ENCODE measurements at places on chromosomes 7 and 10.

GRCh38 chr7:140594131-140594691, 46.4 kb downstream of the DENND2A start:
- DNase-seq, result no peak

DNA sequence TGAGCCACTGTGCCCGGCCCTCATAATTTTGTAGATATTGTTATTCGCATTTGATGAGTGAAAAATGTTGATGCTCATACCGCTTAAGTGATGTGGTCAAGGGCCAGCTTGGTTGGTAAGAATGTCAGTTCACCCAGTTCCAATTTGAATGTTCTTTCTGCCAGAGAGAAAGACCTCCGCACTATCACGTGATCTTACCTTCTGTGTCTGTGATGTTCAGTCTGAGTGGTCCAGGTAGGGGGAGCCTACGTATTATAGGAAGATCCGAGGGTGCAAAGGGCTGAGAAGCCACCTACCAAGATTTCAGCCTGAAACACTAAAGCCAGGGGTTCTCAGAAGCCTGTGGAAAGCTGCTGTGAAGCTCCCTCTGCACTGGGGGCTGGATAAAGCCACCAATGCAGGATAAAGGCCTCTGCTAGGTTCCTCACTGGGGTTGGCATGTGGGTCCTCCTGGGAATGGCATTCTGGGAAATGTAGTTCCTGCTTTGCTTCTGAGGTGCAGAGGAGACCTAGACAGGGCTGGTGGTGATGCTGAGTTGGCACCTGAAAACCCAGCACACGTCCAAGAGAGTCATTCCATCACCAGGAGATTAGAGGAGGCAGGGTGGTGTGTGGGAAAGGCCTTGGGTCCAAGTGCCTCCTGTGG, 64.7 kb upstream of the AOAH start:
- DNase-seq, result no peak

- DNase-seq, result no peak
Measured at GRCh38 chr7:9945857-9946256, 1027.8 kb upstream of the PHF14 start.

GRCh38 chr7:105618016-105618296, 36.7 kb upstream of the EFCAB10 start:
- DNase-seq, result no peak

GRCh38 chr10:96820765-96821164, 11.3 kb upstream of the LCOR start:
- no peak for DNase-seq

GRCh38 chr7:84524714-84525694, 330.4 kb upstream of the SEMA3A start:
- DNase-seq, result no peak

GRCh38 chr10:7478727-7479457, 68.1 kb upstream of the SFMBT2 start:
- no peak for DNase-seq

DNA sequence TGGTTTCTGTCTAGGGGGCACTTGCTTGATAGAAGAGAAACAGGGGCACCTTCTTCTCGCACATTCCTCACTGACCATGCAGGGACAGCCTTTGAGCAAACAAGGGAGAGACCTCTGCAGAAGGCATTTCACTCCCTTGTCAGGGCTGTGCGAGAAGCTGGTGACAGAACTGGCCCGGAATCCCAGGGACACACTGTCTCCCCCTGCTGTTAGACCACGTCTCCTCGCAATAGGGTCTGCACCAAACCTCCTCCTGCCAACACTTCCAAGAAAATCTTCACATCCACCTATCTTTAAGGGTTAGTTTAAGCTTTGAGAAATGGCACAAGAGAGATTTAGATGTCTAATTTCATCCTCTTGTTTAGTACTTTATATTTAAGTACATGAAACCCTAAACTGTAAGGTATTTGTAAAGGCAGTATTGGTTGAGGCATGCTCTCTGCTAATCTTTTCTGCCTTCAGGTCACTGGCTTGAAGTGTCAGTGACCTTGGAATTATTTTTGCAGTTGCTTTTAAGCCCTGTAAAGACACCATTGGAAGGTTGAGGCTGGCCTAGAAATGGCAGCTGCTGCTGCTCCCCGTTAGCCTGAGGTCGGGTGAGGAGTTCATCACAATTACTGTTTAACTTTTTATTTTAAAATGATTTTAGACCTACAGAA, 37.0 kb downstream of the RBM20 start:
- DNase-seq, result peak; percentile 68

DNA sequence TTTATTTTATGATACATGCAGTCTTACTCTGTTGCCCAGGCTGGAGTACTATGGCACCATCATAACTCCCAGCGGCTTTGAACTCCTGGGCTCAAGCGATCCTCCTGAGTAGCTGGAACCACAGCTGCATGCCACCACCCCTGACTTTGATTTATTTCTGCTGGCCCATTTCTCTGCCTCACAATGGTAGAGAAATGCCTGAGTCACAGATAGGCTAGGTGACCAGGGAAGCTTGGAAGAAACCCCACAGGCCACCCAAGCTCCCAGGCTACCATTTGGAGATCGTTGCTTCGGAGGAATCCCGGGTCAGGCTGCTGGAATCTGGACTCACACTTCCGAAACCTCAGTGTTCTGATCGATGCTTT, 17.4 kb upstream of the BAIAP2L1 start:
- DNase-seq, result no peak

DNA sequence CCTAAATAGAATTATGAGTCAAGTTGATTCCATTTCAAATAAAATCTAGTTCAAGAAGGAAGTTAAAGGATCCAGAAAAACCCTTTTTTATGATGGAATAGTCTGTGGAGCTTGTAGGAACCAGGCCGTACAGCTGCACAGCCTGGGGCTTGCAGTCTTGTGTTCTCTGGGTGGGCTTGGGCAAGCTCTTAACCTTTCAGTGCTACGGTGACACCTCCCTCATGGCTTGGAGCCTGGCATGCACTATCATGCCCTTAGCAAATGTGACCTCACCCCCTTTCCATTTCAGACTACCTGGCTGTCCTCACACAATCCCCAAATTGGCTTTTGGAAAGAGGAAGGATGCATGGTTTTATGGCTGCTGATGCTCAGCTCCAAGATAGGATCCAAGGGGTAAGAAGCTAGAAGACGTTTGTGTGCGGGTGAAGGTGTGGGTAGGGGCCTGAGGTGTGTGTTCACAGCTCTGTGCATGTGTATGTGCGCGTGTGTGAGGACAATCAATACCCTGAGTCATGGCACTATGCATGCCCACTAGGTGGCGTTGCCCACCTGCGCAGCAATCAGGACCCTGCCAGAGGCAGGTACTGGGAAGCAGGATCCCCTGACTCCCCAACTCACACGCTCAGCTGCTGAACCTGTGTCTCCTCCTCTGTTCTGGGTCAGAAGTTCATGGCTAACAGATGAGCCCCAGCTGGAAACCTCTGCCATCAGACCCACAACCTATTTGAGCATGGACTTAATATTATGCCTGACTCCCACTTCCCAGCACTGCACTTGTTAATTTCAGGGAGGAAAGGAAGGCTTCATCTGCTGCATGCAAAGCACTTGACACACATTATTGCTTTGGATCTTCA, 113.4 kb downstream of the PTPN20 start:
- DNase-seq, result peak; percentile 70

DNA sequence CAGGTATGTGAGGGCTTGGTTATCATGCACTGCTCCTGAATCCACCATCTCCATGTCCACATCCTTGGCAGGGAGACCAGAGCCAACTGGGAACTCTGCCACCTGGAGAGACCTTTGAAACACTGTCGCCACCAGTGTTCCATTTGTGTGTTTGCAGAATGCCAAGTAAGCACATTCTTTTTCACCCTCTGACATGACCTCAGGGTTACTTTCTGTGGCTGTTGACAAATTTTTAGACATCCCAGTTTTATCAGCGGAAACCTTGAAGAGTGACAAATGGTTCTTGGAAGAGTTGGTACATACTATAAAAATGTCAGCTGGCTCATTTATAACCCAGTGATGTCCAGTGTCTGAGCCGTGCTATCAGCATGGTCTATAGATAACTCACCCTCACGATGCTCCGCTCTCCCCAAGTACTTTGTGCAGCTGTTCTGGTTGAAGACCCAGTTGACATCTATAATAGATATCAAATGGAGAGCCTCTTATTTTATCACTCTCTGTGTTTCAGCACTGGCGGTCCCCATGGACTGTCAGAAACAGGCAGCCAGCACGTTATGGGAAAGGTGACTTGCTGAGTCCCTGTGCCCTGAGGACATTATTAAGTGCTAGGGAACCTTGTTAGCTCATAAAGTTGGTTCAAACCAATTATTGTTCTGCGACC, 563.1 kb upstream of the GALNT17 start:
- no peak for DNase-seq

DNA sequence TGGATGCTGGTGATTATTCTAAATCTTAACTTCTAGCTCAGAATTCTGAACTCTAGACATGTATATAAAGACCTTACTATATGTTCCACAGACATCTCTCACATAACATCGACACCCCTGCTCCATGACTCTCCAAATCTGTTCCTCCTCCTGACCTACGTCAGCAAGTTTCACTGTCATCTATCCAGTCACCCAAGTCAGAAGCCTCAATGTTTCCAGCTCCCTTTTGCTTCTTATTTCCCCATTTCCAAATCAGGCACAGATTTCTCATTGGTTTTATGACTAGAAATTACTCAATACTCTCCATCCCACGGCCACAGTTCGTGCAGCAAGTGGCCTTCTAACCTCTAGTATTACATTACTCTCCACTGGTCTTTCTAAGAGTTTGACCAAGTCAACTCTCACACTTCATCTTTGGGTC, 28.5 kb downstream of the EPC1 start:
- DNase-seq, result peak; percentile 54

- no peak for DNase-seq
Measured at GRCh38 chr10:101261702-101262101, 32.4 kb upstream of the LBX1 start.

- DNase-seq, result peak; percentile 31
Measured at GRCh38 chr7:29297194-29297890, 102.8 kb downstream of the CHN2 start.

DNA sequence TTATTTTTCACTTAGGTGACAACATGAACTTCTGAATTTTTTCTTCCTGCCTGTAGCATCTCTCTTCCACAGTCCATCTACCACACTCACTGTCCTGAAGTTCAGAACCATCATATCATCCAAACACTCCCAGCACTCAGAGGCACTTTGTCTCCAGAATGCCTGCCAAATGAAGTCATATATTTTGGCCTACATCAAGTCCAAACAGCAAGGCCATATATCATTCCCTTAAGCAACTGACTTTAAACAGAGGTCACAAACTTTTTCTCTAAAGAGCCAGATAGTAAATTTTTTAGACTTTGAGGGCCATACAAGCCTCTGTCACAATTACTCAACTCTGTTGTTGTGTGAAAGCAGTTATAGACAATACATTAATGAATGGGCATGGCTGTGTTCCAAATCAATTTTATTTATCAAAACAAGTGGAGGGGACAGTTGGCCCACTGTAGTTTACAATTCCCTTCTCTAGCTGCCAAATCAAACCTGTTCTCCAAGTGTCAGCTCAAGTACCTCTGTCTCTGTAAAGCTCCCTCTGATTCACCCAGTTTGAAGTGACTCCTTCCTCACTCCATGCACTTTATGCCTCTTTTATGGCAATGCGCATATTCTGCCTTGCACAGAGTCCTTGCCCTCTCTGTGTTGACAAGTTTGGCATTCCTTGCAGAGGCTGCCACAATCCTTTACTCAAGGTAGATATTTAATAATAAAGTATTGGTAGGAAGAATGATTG, 305.7 kb downstream of the FZD1 start:
- no peak for DNase-seq
